ENCODE measurements at places on chromosomes 4 and X.

GRCh38 chrX:6151971-6152370 is 76.7 kb downstream of the NLGN4X start:
- no peak for DNase-seq

DNA sequence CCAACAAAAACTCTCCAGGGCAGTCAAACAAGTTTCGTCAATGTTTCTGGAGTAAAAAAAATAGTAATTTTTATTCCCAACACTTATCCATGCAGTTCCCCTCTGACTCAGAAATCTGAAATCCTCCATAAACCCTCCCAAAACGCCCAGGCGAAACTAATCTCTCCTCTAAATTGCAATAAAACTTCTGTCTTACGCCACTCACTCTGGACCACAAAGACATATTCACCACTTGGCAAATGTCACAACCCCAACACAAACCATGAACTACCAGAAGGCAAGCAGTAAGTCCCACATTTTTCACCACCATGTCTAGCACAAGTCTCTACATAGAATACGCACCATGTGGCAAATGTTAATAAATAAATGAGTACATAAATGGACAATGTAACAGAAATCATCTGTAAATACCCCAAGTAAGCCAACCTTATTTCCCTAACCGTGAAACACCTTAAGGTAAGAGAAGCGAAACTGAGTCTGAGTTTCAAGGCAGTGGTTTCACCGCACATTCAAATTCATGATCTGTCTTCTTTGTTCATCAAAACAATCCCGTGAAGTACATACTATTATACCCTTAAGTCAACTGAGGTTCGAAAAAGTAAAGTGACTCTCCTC is 1.6 kb downstream of the PAPSS1 start:
- no peak for DNase-seq

DNA sequence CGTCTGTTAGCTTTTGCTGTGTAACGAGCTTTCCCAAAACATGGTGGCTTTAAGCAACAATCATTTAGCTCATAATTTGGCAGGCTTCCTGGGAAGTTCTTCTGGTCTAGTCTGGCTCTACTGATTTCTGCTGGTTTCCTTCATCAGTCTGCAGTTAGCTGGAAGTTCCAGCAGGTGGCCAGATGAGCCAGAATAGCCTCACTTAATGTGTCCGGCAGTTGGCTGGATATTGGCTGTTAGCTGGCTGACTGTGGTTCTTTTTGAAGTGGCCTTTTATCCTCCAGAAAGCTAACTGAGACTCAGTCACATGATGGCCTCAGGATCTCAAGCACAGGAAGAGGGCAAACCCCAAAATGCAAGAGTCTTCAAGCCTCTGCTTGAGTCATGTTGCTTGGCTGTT is 34.9 kb downstream of the FTHL17 start:
- DNase-seq: no peak

DNA sequence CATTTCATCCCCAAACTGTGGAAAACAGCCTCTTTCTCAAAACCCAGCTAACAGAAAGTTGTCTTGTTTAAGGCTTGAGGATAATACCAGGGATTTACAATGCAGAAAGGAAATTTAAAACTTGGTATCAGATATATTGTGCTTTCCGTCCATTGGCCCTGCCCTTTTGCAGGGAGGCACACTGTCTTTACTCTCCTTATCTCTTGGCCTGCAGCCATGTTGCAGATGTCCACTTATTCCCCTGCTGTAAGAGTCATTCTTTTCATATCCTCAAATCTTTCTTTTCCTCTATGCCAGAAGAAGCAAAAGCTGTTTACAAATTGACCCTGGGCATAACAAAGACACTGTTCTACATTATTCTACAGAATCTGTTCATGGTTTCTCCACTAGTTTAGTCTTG is 75.6 kb upstream of the DYNLT3 start:
- DNase-seq: no peak

DNA sequence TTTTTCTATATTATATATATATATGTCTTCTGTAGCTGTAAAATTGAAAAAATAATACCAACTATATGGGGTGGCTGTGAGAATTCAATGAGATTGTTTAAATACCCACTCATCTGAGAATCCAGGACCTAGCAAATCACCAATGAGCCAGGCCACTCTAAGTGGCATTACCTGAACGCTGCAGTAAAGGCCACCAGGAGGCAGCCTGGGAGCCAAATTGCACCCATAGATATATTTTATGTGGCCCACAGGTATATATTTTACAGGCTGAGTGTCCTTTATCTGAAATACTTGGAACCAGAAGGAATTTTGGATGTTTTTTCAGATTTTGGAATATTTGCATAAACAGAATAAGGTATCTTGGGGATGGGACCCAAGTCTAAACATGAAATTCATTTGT is 58.2 kb upstream of the C4orf50 start:
- no peak for DNase-seq

GRCh38 chrX:15475486-15475885 is 17.6 kb downstream of the PIR start:
- DNase-seq: no peak

DNA sequence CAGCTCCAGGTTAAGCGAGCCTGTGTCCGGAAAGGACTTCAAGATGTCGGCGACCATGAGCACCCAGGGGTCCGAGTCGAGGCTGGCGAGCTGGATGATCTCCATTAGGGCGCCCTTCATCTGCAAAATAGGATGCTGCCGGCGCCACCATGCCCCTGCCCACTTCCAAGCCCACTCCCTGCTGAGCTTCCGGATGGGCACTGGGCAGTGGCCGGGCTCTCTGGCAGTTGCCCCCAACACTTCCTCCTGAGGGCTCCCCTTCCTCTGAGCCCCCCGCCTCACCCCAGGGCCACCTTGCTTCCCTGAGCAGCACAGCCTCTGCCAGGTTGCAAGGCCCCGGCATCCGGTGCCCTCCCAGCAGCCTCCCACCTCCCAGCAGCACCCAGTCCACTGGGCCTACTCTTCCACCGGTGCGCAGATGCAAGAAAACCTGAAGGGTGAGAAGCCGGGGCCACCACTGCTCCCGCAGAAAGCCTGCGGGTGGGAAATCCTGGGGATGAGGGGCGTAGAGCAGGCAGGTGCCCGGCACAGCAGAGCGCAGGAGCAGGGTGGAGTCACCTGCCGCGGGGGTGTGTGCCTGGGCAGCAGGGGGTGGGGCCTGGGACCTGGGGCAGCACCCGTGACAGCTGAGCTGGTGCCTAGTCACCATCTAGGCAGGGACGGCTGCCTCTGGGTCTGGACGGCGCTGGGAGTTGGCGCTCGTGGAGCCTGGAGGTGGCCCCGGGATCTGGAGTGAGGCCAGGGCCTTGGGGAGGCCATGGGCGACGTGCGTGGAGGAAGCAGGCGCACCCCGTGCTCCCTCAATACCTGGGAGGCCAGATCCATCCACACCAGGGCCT is 17.0 kb downstream of the NELFA start:
- no peak for DNase-seq

DNA sequence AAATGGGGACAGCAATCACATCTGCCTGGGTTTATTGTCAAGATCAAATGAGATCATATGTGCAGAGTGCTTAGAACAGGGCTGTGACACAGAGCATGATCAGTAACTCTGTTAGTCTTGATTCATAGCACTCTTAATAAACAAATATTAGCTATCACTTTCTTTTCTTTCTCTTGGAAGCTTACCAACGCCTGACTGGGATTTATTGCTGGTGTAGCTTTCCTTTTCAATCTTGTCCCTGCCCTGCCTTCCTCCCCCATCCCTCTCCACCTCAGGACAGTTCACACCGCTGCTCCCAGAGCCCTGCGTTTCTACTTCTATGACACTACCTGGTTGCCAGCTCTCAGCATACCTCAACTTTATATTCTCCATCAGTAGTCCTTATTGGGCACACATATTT is 120.7 kb downstream of the LDB2 start:
- no peak for DNase-seq

DNA sequence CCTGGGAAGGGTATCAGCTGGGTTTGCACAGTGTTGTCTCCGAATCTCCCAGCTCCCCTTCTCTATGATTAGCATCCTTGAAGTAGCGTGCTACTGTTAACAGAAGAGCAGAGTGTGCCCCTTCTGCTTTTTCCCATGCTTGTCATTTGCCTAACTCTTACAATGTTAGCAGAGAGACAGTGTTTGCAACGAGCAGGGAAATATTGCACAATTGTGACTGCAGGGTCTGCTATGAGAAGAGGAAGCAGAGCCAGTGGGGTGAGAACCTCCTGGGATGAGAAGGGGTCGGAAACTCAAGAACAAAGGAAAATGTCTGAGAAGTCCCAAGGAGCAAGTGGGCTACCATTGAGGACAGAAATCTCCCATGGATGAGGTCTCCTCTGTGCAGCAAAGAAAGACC is 7.8 kb upstream of the CHRNA9 start:
- DNase-seq: no peak

DNA sequence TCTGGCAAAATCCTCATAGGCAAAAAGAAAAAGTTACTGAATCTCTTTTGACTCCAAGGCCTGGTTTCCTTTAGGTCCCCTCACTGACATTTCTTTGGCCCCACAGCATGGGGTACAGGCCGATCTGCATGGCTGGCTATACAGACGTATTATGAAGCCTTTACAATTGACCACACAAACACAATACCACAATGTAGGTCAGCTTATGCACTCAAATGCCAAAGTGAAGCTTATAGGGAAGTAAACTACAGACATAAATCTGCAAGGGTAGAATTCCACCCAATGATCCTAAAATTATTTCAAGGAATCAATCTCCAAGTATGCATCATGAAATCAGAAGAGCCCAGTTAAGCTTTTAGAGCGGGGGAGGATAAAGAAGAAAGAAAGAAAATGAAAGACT is 20.7 kb downstream of the STX18 start:
- no peak for DNase-seq

GRCh38 chr4:88747351-88747750 is 49.7 kb upstream of the NAP1L5 start:
- DNase-seq: no peak

DNA sequence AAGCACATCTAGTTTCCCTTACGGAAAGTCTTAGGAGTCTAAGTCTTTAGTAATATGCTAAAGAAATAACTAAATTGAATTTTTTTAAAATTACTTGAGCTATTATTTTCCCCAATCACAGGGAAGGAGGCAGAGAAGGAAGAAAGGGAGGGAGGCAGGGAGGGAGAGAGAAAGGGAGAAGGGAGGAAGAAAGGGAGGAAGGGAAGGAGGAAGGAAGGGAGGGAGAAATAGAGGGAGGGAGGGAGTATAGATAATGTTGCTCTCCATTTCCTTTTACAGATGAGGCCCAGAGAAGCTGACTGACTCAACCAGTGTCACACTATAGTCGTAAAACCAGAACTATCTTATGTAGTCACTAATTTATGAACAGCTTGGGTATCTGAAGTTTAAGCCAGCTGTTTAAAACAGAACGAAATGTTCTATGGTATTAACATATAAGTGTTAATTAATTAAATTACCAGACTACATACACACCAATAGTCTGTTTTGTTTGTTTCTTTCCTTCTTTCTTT is 14.6 kb downstream of the SH3RF1 start:
- no peak for DNase-seq

GRCh38 chr4:80918004-80918403 is 112.5 kb upstream of the BMP3 start:
- no peak for DNase-seq

- no peak for DNase-seq
Observed at GRCh38 chr4:80155316-80155982, 41.9 kb upstream of the PRDM8 start.

DNA sequence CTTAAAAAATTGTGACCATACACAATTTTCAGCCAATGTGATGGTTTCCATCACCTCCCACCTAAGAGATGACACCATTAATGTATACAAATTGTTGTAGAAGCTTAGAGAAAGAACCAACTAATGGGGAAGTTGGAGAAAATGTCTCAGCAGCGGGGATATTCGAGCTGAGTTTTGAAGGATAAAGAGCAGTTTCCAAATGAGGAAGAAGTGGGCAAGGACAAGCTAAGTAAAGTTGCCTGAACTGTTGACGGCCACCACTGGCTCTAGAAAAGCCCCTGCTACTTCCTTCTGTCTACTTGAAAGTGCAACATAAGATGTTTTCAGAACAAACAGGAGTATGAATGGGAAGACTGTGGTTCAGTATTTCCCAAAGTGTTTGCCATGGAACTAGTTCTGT is 92.0 kb downstream of the CHRNA9 start:
- DNase-seq: no peak

- DNase-seq: no peak
Observed at GRCh38 chr4:169245061-169245460, 25.7 kb downstream of the SH3RF1 start.

GRCh38 chrX:113075521-113075920 is 234.9 kb upstream of the AMOT start:
- no peak for DNase-seq

GRCh38 chrX:39764441-39764914 is 333.3 kb downstream of the BCOR start:
- no peak for DNase-seq

DNA sequence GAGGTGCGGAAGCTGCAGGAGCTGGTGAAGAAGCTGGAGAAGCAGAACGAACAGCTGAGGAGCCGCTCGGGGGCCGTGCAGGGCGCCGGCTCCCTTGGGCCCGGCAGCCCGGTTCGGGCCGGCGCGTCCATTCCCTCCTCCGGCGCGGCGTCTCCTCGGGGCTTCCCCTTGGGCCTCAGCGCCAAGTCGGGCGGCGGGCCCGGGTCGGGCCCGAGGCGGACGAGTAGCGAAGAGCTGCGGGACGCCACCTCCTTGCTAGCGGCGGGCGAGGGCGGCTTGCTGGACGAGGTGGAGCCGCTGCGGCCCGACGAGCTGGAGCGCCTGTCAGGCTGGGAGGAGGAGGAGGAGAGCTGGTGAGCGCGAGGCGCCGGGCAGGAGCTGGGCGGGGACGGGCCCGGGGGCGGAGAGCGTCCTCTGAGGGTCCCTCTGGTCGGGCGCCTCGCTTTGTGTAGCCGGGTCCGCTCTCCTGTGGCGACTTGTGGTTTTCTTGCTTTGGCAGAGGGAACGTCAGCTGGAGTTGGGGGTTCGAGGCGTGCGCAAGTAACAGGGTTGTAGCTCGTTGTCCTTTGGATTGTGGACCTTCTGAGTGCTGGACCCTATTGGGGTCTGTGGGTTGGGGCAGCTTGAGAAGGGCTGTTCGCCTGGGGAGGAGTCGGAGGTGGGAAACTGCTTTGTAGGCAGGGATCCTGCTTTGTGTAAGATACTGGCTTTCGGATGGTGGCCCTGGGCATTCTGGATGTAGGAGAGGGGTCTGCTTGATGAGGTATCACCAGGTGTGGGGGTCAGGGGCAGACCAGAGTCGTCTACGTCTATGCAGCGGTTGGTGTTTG is 662 bp downstream of the SLAIN2 start:
- DNase-seq: peak; percentile 36

DNA sequence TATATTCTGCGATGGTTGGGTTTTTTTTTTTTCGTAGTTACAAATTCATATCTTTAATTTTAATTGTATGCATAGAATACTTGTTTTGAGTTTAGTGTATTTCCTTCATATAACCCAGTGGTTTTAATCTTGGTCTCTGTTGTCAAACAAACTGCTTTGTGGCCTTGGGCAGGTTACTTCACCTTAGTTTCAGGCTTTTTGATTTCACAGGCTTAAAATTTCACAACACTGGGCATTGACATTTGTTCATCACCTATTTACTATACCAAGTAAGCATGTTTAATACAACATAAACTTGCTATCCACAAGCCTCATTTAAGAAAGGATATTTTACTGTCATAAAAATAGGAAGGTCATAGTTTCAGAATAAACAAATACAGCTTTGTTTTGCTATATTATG is 14.7 kb downstream of the RAPGEF2 start:
- no peak for DNase-seq
